Activated T-helper 1 cell treated with anti-CD3 and anti-CD28 coated beads, Interleukin-12 subunit alpha, Interleukin-12 subunit beta, Interleukin-2, Interleukin-4 antibody, amounts not matched to agents 30 ng/mL and 10 ng/mL and 1 ng/mL, durations not matched to agents 14 hours and 24 hours and 36 hours (primary cell): ENCODE measurements at places on chromosomes 3 and 15.

GRCh38 chr3:156474560-156475389 is 80.1 kb downstream of the SSR3 start:
- H3K36me3 ChIP-seq, result no peaks in the 10 kb centered on the region
- H3K27me3 ChIP-seq, result peaks cover 55% of the 10 kb centered on the region
- no peak overlapping the region for H3K4me3 ChIP-seq
- H3K27ac ChIP-seq, result no peak overlapping the region
- DNase-seq, result no peak

DNA sequence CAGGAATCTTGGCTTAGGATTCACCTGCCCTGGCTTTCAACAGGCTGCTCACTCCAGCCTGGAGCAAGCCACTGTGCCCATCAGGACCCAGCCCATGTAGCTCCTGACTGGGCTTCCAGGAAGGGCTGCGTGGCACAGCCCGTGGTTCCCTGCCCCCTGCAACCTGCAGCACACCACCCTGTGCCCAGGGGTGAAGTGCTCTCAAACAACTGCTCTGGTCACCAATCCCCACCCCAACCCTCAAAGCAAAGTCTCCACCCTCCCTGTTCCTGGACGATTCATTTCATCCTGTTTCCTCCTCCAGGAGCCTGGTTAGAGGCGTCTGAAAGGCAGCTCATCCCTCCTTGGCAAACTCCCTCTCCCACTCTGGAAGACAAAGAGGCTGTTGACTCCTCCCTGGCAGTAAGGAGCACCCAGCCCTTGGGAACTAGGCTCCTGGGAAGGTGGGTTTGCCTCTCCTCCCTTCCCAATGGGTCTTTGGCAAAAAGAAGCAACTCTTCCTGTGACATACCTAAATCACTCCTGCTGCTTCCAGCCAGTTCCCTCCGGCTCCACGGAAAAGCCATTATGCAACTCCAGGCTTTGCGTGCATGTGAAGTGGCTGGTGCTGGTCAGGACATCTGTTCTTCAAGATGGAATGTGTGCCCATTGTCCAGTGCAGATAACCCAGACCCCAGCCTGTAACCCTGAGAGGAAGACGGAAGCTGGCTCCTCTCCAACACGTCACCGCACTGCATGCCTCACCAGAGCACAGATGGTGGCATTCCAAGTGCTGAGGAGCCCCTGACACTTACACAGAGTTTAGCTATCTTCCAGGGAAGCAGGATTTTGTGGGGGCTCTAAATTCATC is 29.1 kb upstream of the VIPR1 start:
- H3K27ac ChIP-seq, result no peak overlapping the region
- no peaks in the 10 kb centered on the region for H3K4me1 ChIP-seq
- no peaks in the 10 kb centered on the region for H3K36me3 ChIP-seq
- no peak for DNase-seq

GRCh38 chr15:66089049-66089448 is 164.5 kb downstream of the MEGF11 start:
- peaks cover 35% of the 10 kb centered on the region for H3K27me3 ChIP-seq
- no peak overlapping the region for H3K27ac ChIP-seq
- H3K36me3 ChIP-seq, result no peaks in the 10 kb centered on the region
- DNase-seq, result no peak

- no peaks in the 10 kb centered on the region for H3K36me3 ChIP-seq
- H3K4me3 ChIP-seq, result no peak overlapping the region
- H3K27me3 ChIP-seq, result peaks cover 5% of the 10 kb centered on the region
These were observed 66.3 kb upstream of the SLCO3A1 start for GRCh38 chr15:91787198-91787597.

- no peaks in the 10 kb centered on the region for H3K27me3 ChIP-seq
- no peak for DNase-seq
- H3K36me3 ChIP-seq, result no peaks in the 10 kb centered on the region
- H3K4me3 ChIP-seq, result no peak overlapping the region
- H3K4me1 ChIP-seq, result no peaks in the 10 kb centered on the region
- no peak overlapping the region for H3K27ac ChIP-seq
These were observed 35.8 kb downstream of the HCN4 start for GRCh38 chr15:73333001-73333400.

DNA sequence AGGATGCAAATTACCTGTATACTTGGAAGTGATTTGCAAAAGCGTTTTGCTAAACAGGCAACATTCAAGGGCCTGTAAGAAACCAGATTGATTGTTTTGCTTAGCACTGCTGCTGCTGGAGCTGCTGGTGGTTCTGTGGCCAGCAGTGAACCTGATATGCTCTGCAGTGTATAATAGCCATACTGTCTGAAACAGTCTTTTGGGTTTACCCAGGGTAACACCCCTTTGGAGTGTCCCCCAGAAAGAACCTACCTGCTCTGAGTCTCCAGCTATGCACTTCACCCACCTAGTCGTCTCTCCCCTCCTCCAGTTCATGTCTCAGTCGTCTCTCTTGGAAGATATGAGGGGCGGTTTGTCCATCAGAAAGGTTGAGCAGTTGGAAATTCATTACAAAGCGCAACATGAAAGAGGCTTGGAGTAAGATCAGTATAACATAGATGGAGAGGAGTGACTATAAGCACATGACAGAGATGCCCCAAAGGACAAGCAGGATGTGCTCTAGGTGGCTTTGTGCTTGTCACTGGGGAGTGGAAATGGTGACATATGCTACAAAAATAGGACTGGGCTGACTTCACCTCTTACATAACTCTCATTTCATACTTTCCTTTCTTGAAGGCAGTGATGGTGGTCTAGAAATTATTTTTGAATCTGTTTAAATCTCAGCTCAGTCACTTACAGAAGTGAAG is 3.8 kb downstream of the MKRN2 start:
- H3K27me3 ChIP-seq, result peaks cover 4% of the 10 kb centered on the region
- DNase-seq, result no peak
- H3K4me3 ChIP-seq, result no peak overlapping the region

- H3K4me3 ChIP-seq, result no peak overlapping the region
- H3K36me3 ChIP-seq, result no peaks in the 10 kb centered on the region
- DNase-seq, result no peak
- H3K4me1 ChIP-seq, result no peaks in the 10 kb centered on the region
These were observed 111.1 kb upstream of the GBE1 start for GRCh38 chr3:81872566-81872965.

- H3K27me3 ChIP-seq, result no peaks in the 10 kb centered on the region
- DNase-seq, result peak; percentile 40
- H3K4me1 ChIP-seq, result no peaks in the 10 kb centered on the region
These were observed 23.5 kb downstream of the DNAH1 start for GRCh38 chr3:52339612-52340011.

- no peak overlapping the region for H3K27ac ChIP-seq
- no peak overlapping the region for H3K4me3 ChIP-seq
- no peaks in the 10 kb centered on the region for H3K36me3 ChIP-seq
- H3K4me1 ChIP-seq, result peaks cover 4% of the 10 kb centered on the region
These were observed 186.8 kb downstream of the SATB1 start for GRCh38 chr3:18238332-18238731.

- no peaks in the 10 kb centered on the region for H3K4me1 ChIP-seq
- H3K27ac ChIP-seq, result no peak overlapping the region
- DNase-seq, result no peak
These were observed 17.6 kb upstream of the BOC start for GRCh38 chr3:113193719-113194118.
